Memory B cell (primary cell): ENCODE measurements at places on chromosomes 4 and X.

GRCh38 chr4:23144707-23145106 lies 452.0 kb downstream of the GBA3 start:
- no peak for DNase-seq
- H3K36me3 ChIP-seq = no peaks in the 10 kb centered on the region
- no peak overlapping the region for H3K4me3 ChIP-seq
- H3K27me3 ChIP-seq = no peaks in the 10 kb centered on the region
- no peak overlapping the region for H3K27ac ChIP-seq
- no peaks in the 10 kb centered on the region for H3K4me1 ChIP-seq

- no peaks in the 10 kb centered on the region for H3K4me1 ChIP-seq
- H3K36me3 ChIP-seq = no peaks in the 10 kb centered on the region
- no peak for DNase-seq
- no peak overlapping the region for H3K27ac ChIP-seq
- no peak overlapping the region for H3K4me3 ChIP-seq
These were observed 23.1 kb downstream of the MAGEA8 start for GRCh38 chrX:149903889-149904748.

DNA sequence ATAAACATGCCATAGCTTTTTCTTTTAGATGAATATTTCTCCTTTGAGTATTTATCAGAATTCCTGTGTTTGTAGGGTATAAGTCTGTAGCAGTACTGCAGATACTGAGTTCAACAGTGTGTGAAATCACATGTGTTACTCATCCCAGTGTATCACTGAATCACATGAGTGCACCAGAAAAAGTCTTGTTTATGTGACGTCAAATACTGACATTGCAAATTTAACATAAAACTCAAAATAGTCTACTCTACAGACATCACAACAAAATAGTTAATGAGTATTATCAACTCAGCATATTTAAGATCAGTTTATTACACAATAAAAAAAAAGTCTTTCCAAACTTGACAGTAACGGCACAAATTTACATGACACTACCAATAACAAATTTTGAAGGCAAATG lies 221.3 kb downstream of the DCTD start:
- H3K4me1 ChIP-seq = no peaks in the 10 kb centered on the region
- H3K36me3 ChIP-seq = no peaks in the 10 kb centered on the region
- H3K27ac ChIP-seq = no peak overlapping the region
- DNase-seq = no peak

DNA sequence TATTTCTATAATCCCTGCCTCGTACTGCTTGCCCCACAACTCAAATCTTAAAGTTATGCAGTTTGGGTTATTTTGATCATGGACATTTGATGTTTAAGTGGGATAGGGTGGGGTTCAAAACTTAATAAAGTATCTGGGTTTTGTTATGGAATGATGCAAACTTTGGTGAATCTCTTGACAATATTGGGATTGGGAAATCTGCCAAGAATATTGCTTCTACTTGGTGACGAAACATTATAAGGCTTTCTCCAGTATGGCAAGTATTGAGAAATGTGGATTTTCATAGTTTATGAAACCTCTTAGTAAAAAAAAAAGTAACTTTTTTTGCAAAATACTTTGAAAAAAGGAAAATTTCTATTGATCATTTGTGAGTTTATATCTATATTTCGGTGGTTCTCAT lies 130.8 kb upstream of the SFRP2 start:
- DNase-seq = no peak
- H3K4me1 ChIP-seq = no peaks in the 10 kb centered on the region
- H3K27ac ChIP-seq = no peak overlapping the region
- no peak overlapping the region for H3K4me3 ChIP-seq
- H3K36me3 ChIP-seq = no peaks in the 10 kb centered on the region

DNA sequence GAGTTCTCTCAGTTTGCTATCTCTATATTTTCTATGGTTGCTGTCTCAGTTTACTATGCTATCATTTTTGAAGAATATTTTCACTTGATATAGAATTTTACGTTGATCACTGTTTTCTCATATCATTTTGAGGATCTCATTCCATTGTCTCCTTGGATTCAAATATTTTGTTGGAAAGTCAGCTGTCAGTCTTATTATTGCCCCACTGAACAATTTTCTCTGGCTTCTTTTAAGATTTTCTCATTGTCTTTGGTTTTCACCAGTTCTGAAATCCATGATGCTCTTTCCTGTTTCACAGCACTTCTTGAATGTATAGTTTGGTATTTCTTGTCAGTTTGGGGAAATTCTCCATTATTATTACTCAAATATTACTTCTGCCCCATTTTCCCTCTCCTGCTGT lies 81.1 kb downstream of the ENPP6 start:
- DNase-seq = no peak
- H3K4me1 ChIP-seq = no peaks in the 10 kb centered on the region
- peaks cover 8% of the 10 kb centered on the region for H3K27me3 ChIP-seq
- H3K27ac ChIP-seq = no peak overlapping the region

DNA sequence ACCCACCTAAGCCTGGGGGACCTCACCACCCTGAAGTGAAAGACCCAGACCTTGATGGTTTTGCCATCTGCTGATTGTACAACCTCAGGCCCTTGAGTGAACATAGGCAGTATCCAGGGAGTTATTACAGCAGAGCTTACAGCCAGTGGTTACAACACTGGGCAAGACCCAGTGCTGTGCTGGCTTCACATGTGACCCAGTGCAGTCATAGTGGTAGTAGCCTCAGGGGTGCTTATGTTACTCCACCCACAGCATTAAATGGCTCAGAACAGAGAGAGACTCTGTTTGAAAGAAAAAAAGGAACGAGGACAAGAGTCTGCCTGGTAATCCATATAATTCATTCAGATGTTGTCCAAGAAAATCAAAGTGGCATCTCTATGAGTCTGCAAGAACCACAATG lies 45.2 kb upstream of the DACH2 start:
- no peak overlapping the region for H3K27ac ChIP-seq
- H3K27me3 ChIP-seq = no peaks in the 10 kb centered on the region
- no peaks in the 10 kb centered on the region for H3K4me1 ChIP-seq
- H3K4me3 ChIP-seq = no peak overlapping the region
- no peaks in the 10 kb centered on the region for H3K36me3 ChIP-seq
